ENCODE measurements at places on chromosomes 5 and 9.

DNA sequence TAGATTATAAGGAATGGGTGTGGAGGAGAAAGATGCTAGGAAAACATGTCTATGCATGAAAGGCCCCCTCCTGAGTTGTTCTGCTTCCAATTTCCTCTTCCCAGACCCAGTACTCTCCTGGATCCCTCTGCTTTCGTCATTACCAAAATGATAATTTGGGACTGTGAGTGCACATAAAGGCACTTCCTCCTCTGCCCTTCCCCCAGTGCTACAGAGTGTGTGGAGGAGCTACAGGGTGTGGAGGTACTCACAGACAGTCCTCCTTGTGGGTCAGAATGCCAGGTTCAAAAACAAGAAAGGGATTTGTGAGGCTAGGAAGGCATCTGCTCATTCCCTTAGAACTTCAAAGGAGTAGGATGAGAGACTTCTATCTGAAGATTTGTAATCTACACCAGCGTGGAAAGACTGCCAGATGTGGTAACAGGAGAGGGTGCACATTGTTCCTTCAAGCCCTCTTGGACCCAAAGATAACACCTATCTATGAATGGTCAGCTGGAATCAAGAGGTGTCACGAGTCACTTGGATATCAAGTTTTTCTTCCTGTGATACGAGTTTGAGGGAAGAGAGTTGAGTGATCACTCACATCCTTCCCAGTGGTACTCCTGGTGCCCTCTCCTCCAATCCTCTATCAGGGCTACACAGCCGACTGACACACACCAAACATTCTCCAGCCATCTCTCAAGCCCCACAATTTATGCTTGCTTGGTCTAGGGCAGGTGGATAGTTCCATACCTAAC is 201.1 kb downstream of the EPB41L4A start:
- DNase-seq, result no peak

GRCh38 chr9:100426189-100426529 is 784 bp upstream of the MSANTD3 start:
- peak; percentile 64 for DNase-seq

- DNase-seq, result no peak
Observed at GRCh38 chr9:111944241-111944866, 47.7 kb downstream of the UGCG start.

- no peak for DNase-seq
Observed at GRCh38 chr9:3696368-3696767, 170.6 kb upstream of the RFX3 start.

GRCh38 chr9:86942281-86943200 is 4.8 kb downstream of the GAS1 start:
- DNase-seq, result peak; percentile 52

GRCh38 chr5:118044169-118044568 is 944.2 kb downstream of the DTWD2 start:
- DNase-seq, result no peak

DNA sequence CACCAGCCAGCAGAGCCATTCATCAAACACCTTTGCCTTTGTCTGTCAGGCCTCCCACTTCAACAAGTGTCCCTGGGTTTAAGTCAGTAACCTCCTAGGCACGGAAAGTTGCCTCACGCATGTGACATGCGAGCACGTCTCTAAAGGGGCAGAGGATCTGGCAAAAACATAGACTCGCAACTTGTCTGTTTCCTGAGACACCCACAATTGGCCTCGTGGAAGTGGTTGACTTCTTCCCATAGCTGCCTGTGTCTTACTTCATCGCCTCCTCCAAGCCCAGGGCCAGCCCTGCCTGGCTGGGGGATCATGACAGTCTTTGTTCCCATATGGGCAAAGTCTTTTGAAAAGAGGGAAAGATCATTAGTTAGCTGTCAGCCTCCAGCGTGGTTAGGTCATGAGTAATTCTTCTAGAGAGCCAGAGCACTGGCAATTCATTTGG is 35.5 kb upstream of the GLRX start:
- DNase-seq, result no peak

DNA sequence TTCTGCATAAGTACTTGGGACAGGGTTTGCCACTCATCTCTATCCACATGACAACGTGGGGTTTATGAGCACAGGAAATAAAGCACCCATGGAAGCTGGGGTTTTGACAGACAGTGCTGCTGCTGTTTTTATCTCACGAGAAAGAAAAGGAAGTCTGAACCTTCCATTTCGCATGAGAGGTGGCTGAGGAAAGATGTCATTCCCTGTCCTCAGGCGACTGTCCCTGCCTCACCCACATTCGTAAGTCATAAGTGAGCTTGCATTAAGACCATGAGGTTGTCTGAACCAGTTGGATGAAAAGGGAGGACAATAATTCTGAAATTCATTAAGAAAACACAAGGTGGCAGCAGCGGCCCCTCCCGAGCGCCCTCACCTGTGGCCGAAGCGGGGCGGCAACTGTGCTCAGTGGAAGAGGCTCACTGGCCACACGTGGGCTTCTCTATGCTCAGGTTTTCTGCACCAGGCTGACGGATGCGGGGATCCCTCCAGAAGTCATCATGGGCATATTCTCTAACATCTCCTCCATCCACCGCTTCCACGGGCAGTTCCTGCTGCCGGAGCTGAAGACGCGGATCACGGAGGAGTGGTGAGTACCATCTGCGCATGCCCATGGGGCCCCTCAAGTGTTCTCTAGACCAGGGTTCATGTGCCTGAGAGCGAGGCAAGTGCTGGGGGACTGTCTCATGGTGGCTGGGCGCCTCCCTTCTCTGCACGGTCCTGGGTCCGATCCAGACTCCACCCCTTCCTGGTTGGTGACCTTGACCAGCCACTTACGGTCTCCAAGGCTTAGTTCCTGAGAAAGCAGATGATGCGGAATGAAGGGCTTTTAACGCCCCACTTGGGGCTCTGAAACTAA is 54.7 kb upstream of the SUSD3 start:
- DNase-seq, result peak; percentile 9
